Stimulated activated CD8-positive, alpha-beta memory T cell treated with anti-CD3 and anti-CD28 coated beads, Interleukin-2, amount 100 ng/mL, for 1 hour (primary cell): ENCODE measurements at places on chromosomes 7 and 10.

DNA sequence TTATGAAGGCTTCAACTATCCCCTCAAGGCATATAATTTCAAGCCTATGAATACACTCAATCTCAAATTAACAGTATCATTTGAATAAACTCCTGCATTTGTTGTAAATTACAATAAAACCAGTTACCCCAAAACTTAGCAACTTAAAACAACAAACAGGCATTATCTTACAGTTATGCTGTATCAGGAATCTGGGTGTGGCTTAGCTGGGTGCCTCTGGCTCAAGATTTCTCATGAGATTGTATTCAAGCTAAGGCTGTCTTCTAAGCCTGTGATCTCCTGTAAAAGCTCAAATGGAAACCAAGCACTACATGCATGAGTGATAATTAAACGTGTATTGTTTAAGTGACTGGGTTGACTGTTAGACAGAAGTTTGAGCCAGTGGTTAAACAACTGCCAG, 341.0 kb upstream of the PHF14 start:
- DNase-seq, result no peak

- DNase-seq, result no peak
These were observed 29.5 kb downstream of the APBB1IP start for GRCh38 chr10:26467639-26468038.

DNA sequence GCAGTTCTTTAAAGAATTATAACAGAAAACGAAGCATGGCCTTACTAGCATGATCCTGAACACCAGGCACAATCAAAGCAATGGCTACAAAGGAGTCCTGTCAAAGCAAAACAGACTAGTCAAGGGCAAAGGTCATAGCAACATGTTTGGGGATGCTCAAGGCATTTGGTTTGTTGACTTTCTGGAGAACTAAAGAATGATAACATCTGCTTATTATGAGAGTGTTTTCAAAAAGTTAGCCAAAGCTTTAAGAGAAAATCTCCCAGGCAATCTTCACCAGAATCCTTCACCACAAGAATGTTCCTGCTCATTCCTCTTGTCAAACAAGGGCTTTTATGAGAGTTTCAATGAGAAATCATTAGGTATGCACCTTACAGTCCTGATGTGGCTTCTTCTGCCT, 95.1 kb upstream of the CPXM2 start:
- DNase-seq, result no peak

- no peak for DNase-seq
These were observed 14.4 kb upstream of the APBB1IP start for GRCh38 chr10:26423722-26424121.

DNA sequence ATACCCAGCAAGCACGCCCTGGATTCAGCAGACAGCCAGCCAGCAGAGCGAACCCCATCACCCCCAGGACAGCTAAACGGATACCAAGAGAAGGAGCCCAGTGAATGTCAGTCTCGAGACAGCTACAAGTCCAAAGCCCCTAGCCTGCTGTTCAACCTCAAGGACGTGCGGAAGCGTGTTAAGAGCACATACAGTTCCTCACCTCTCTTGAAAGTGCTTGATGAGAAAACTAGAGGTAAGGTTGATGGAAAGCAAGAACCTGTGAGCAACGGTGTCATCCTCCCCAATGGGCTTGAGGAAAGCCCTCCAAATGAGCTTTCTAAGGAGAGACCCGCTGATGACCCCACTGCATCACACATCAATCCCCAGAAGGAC, 24.9 kb downstream of the C10orf71 start:
- no peak for DNase-seq

GRCh38 chr7:22564511-22565045, 64.6 kb upstream of the STEAP1B start:
- DNase-seq, result no peak

DNA sequence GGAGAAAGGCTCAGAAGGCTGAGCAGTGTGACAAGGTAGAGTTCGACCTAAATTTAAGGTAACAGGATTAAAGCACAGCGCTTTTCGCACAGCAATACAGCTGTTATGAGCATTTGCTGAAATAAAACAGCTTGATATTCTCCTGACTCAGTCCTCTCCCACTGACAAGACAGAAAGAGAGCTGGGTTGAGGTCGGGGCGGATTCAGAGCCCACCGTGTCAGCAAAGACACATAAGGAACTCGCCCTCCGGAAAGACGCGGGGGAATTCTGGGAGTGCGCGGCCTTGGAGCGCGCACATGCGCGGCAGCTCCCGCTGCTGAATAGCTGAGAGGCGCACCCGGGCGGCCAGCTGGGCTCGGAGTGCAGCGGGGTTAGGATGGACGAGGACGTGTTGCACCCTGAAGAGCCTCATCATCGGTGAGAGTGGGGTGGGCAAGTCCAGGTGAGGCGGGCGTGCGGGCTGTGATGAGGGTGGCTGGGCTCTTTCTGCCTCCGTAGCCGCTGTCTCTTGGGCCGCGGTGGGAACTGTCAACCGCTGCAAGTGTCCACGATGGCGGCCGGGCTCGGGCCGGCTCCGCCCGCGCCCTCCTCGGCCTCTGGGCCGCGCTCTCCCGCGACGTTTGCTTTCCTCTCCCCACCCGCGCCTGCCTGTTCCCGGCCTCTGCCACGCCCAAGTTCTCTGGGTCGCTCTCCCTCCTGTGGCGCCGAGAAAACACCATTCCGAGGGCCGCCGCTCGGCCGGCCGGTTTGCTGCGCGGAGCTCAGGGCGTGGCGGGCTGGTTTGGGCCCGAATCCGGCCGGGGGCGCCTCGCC, 120.6 kb downstream of the LYZL1 start:
- peak; percentile 5 for DNase-seq

GRCh38 chr10:116868722-116869121, 19.4 kb downstream of the ENO4 start:
- DNase-seq, result no peak

DNA sequence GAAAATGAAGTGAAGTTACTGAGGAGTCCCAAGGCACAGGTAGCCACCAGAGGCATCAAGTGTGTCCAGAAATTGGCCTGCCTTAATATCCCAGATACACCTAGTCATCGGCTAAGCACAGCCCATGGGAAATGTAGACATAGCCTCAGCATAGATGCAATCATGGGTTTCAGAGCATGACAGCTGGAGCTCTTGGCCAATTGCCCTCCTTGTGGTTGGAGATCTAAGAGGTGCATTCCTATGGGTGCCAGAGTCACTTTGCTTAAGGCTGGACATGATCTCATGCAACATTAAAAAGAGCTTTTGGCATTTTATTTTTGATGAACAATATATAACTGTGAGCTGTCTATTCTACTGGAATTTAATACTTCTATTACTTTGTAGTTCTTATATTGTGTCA, 758.0 kb upstream of the LRRTM3 start:
- no peak for DNase-seq

DNA sequence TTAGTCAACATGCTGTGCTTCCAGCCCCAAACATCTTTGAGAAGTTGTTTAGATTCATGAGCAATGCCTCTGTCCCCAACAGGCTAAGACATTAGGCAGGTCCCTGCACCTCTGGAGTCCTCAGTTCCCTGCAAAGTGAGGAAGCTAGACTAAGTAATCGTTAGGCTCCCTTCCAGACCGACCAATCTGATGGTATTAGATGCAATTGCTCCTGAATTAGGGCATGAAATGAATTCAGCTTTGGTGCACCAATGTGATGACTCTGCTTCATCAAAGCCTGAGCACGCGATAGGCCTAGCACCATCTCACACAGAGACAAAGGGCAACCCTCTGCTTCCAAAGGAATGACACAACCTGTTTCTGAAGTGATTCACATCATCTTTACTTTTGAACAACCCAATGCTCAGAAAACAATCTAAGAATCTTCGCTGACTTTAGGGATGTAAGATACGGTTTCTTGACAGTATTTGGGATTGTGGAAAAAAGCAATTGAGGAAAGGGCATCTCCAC, 723 bp upstream of the TES start:
- DNase-seq, result no peak

GRCh38 chr10:105644978-105645377, 1003.9 kb downstream of the SORCS3 start:
- DNase-seq, result no peak

DNA sequence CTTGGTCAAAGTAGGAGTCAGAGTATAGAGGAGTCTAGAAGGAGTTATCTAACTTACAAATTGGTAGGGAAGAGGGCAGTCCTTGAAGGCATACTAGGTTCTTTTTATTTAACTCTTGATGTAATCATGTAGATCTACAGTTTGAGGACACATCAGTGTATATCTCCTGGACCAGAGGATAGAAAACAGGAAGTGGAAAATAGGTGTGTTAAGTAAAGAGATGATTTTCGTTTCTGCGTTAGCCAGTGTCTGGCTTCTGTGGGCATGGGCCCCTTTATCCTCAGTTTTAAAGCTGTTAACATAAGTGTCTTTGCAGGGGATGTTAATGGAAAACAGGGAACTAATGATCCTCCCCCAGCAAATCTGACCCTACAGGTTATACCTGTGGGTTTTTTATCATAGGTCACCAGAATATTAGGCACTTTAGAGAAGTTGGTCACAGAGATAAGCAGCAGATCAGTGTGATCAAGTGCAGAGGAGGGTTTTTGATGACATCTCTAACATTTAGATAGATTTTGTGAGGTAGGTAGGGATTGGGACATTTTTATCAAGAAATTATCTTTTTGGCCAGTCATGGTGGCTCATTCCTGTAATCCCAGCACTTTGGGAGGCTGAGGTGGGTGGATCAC, 58.6 kb upstream of the PRSS1 start:
- no peak for DNase-seq

DNA sequence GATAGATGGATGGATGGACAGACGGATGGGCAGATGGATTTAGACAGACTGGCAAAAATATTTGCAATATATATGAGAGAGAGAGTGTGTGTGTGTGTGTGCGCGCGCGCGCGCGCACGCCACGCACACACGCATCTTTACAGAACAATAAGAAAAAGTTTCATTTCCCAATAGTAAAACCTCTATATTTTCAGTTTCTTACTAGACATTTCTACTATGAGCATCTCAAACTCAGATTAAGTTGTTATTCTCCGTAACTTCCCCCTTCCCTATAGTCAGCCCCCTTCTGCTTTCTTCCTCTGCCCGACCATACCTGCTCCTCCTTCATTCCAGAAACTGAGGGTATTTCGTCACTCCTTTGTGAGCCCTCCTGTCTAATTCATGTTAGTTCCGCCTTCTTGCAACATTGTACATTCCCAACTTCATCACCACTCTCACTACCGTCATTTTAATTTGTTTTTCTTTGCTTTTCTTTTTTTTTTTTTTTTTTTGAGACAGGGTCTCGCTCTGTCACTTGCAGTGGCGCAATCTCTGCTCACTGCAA, 154.4 kb upstream of the SH2B2 start:
- DNase-seq, result no peak

DNA sequence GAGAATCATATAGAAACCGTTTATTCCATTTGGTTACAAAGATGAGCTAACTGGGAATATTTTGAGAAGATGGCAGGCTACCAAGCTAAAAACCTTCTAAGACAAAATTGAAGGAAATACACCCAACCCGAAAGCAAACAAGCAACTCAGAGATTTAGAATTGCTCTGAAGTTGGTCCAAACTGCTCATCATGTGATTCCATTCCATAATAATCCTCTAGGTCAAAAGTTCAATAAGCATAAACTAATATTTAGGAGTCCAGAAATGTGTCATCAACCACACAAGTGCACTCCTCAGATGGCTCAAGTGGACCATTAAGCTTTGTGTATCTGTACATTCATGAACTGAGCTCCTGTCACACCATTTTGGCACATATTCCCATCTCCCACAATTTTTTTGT, 28.7 kb downstream of the DGKI start:
- no peak for DNase-seq

GRCh38 chr7:117132321-117133120, 179.2 kb downstream of the ST7 start:
- no peak for DNase-seq

- no peak for DNase-seq
These were observed 89.4 kb downstream of the C10orf90 start for GRCh38 chr10:126580873-126581647.

DNA sequence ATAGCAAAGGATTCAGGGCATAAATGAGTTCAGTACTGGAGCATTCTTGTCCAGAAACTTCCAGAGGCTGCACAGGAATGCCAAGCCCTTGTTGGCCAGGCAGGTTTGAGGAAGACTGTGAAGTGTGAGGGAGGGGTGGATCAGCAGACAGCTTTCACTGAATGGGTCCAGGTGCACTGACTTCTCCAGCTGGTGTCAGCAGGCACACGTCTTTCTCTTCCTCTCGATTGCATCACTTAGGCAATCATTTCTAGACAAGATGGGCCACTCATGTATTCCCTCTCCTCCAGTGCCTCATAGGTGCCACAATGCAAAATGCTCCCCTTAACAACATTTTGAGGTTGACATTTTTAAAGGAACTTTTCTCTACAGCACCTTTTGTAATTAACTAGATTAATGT, 15.6 kb upstream of the PLEKHS1 start:
- no peak for DNase-seq

- DNase-seq, result no peak
These were observed 93.6 kb downstream of the CTNNA3 start for GRCh38 chr10:67602268-67602950.

DNA sequence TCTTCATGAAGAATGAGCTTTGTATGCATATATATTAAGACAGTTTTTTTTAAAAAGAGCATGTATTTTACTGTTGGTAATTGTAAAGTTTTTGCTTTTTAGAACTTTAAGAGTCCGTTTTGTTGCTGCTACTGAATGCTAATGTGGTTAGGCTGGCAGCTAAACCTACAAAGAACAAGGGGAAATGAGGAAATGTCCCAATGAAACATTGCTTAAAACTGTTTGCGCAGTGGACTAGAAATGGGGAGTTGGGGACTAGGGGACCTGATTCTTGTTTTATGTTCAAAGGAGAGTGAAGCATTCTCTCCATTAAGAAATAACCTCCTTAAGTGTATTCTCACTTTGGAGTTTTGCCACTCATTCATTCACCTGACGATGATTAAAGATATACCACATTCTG, 5.7 kb downstream of the NRF1 start:
- no peak for DNase-seq

DNA sequence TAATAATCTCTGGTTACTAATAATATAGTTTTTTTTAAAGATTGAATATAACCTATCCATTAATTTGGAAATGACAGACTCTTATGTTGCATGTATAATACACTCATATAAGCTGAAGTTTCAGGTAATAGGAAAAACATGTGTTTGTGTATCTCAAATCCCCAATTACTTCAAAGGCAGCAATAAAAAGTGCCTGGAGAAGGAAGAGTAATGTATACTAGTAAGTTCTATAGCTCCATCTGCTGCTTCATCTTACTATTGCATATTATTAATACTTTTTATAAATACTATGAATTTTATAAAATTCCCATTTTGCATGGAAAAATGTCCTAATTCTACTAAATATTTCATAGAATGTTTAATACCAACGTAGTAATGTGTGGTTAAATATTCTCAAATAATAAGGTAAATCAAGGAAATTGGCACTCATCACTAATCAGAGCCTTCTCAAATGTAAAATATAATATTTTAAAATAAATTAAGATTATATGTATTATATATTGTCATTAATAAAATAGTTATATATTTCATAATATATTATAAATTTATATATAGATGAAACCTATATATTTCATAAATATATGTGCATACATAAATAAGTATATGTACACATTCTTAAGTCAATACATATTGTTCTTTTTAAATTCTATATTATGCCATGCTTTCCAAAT, 311.9 kb downstream of the HGF start:
- DNase-seq, result no peak
